MV-4-11 (cell line): ENCODE measurements at places on chromosomes 6 and 20.
A peak's percentile ranks its signal among the peaks of the same experiment; 100 is the strongest.

GRCh38 chr6:34390531-34391472, 1.7 kb downstream of the NUDT3 start:
- peak; percentile 90 for DNase-seq

- peak; percentile 16 for DNase-seq
These were observed 1.6 kb downstream of the SRPK1 start for GRCh38 chr6:35919085-35919826.

GRCh38 chr20:23609486-23610109, 3.9 kb upstream of the CST9 start:
- DNase-seq, result no peak

- no peak for DNase-seq
These were observed 89.0 kb upstream of the KCNK16 start for GRCh38 chr6:39411465-39411864.

DNA sequence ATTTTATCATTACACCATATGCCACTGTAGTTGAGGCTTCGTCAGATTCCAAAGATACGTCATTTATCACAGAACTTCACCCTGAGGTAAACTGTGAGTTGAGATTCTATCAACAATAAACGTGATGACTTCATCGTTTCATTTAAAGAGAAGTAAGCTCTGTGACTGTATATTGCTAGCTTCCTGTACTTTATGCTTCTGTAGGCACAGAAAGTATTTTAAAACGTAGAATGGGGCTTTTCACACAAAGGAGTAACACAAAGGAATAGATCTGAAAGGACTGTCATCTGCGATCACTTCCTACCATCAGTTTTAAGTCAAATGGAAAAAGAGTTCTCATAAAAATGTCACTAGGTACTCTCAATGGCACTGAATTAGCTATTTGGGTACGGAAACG, 234.4 kb upstream of the MCHR2 start:
- no peak for DNase-seq

DNA sequence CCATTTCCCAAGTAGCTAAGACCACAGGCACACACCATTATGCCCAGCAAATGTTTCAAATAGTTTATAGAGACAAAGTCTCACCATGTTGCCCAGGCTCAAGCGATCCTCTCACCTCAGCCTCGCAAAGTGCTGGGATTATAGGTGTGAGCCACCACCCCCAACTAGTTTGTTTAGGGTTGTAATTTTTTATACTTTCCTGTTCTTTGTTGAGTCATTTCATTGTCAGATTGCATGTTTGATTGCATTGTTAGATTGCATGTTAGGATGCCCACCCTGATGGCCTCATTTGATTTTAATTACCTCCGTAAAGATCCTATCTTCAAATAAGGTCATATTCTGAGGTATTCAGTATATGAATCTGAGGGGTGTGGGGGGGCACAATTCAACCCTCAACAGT, 73.3 kb upstream of the SASH1 start:
- DNase-seq, result no peak

- peak; percentile 6 for DNase-seq
These were observed 42.5 kb upstream of the PNISR start for GRCh38 chr6:99467509-99468106.

DNA sequence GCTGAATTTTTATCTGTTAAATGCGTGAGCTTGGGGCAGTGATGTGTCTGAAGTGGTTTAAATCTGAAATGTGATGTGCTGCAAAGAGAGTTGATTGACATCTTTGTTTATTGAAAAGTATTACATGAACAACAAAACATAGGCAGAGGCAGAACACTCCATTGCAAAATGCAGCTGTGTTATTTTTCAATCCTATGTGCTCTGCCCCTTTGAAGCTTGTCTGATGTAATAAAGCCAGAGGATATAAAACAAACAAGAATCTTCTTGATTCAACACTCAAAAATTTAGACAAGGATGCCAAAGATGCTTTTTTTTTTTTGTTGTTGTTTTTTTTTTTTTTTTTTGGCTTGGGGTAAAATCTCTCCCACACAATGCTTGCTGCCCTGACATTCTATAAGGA, 482.4 kb upstream of the MMS22L start:
- DNase-seq, result no peak

GRCh38 chr6:40852779-40853373, 186.1 kb downstream of the UNC5CL start:
- DNase-seq, result peak; percentile 80

- no peak for DNase-seq
These were observed 19.9 kb upstream of the EXOC2 start for GRCh38 chr6:712805-713204.

GRCh38 chr6:2766767-2767656, 1.8 kb downstream of the WRNIP1 start:
- DNase-seq, result no peak

DNA sequence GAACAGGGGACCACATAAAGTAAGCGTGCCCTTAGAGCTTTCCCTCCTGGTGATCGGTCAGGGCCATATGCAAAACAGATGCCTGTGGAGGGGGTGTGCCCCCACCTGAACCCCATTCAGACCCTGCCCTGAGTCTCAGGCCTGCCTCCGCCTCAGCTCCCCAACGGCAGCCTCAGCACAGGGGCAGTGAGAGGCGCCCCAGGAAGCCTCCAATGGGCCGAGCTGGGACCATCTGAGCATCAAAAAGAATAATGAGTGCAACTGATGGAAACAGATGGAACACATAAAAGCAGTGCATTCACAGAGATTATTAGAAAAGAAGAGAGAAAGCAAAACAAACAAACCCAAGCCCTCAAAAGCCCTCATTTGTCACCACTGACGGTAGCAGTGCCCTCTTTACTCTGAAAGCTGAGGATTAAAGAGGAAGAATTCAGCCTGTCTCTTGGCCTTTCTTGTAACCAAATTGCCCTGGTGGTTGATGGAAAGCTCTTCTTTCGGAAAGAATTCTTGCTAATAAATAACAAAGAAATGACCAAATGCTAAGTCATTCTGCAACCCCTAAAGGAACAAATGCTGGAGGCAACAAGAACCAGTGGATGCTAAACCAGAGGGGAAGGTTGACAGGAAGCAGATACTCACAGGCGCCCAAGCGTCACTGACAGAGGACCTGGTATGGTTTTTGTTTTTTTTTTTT, 6.8 kb downstream of the ADISSP start:
- no peak for DNase-seq

- DNase-seq, result no peak
These were observed 233.4 kb upstream of the ID4 start for GRCh38 chr6:19603721-19604120.
